Stimulated activated CD8-positive, alpha-beta memory T cell treated with anti-CD3 and anti-CD28 coated beads, Interleukin-4, amount 100 ng/mL, for 4 hours (primary cell): ENCODE measurements at places on chromosomes 1 and 21.

DNA sequence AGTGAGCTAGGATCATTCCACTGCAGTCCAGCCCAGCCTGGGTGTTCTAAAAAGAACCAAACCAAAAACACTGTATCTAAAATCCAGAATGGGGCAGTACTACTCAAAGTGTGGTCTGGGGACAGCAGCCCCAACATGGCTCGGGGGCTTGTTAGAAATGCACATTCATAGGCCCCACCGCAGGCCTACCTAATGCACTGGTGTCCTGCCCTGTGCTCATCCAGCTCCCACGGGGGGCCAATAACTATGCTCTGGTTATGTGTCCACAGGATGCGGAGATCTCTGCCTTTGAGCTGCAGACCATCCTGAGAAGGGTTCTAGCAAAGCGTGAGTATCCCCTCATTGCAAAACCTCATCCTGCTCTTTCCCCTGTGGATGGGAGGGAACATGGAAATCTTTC, 51.5 kb downstream of the CAPN2 start:
- no peak for DNase-seq

GRCh38 chr1:208201229-208201628, 43.0 kb downstream of the PLXNA2 start:
- DNase-seq, result no peak

DNA sequence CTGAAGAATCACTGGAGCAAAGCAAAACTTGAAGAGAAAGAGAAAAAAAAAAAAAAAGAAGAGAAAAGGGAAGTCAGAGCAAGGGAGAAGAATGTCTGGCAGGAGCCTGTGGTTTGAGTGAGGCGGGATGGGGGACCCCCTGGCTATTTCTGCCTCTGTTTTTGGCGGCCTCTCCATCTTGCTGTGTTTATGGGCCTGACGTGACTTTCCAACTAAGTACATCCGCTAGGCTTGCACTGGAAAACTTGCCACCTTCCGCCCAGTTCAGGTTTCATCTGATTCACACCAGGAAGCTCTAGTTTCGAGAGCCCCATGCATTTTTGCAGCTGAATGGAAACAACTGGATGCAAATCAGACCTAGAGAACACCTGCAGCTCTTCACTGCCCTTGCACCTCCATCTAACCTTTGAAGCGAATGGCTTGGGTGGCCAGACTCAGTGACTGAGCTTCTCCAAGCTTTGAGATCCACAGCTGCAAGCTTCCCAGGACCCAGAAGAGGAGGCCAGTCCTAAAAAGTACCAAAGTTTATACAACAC, 28.0 kb downstream of the TBX15 start:
- DNase-seq, result no peak

GRCh38 chr1:17667641-17668040, 87.5 kb upstream of the ACTL8 start:
- DNase-seq, result no peak

- no peak for DNase-seq
Measured at GRCh38 chr1:245074232-245074747, 80.5 kb upstream of the KIF26B start.

GRCh38 chr1:172629170-172629569, 29.7 kb upstream of the FASLG start:
- no peak for DNase-seq

- DNase-seq, result no peak
Measured at GRCh38 chr1:47521034-47521881, 83.4 kb downstream of the FOXD2 start.
